ENCODE measurements at places on chromosomes 7 and 10. TPM values are rescaled to one million over a fixed set of nuclear protein-coding genes. Genes with fewer than 3 reads are reported as not detected.
A peak's percentile ranks its signal among the peaks of the same experiment; 100 is the strongest.

ZSCAN25 gene
- 16.8 TPM for total RNA-seq

NUDT13 gene
- total RNA-seq, result 2.7 TPM

ZNF804B gene
- not detected for total RNA-seq

TET1 gene
- 3.1 TPM for total RNA-seq

PCBD1 gene
- total RNA-seq, result 142 TPM

VSTM2A gene
- total RNA-seq, result 0.72 TPM

SUN1 gene
- 126 TPM for total RNA-seq

UTF1 gene
- total RNA-seq, result not detected

THNSL1 gene
- 7.4 TPM for total RNA-seq

PNLIPRP3 gene
- total RNA-seq, result not detected

TMEM176B gene
- total RNA-seq, result 304 TPM

UNCX gene
- total RNA-seq, result not detected

CUBN gene
- total RNA-seq, result 0.92 TPM

DPP6 gene
- total RNA-seq, result 0.35 TPM

DNA sequence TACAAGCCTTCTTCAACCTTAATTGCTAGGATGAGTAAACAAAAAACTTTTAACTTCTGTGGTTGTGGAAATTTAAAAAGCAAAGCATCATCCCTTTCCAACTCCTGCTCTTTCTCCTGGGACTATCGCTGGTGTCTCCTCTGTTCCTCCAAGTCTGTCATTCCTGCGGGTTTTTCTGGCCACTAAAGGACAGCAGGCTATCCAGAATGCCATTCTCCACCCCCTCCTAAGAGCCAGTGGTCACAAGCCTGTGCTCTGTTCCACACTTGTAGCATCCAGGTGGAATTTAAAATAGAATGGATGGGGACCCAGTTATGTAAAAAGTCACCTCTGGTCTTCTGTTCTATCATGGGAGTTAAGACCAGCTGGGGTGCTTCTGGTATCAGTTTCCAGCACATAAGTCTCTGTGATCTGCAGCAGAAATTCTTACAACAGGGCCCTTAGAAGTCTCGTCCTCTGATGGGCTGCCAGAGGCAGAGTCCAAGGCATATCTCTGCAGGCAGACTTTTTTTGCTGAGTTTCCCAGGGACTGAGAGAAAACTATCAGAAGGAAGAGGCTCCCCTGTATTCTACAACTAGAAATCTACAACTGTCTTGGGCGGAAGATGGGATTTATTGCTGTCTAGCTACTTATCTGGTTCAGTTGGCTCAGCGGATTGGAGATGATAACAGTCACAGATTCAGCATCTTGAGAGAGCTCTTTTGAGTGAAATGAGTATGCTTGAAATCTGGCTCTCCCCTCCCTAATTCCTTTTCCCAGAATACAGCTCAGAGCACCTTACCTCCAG, 5.1 kb upstream of the WNT16 start:
- DNase-seq, result no peak

- no peak for DNase-seq
Measured at GRCh38 chr10:3689871-3690510, 95.0 kb downstream of the KLF6 start.

DNA sequence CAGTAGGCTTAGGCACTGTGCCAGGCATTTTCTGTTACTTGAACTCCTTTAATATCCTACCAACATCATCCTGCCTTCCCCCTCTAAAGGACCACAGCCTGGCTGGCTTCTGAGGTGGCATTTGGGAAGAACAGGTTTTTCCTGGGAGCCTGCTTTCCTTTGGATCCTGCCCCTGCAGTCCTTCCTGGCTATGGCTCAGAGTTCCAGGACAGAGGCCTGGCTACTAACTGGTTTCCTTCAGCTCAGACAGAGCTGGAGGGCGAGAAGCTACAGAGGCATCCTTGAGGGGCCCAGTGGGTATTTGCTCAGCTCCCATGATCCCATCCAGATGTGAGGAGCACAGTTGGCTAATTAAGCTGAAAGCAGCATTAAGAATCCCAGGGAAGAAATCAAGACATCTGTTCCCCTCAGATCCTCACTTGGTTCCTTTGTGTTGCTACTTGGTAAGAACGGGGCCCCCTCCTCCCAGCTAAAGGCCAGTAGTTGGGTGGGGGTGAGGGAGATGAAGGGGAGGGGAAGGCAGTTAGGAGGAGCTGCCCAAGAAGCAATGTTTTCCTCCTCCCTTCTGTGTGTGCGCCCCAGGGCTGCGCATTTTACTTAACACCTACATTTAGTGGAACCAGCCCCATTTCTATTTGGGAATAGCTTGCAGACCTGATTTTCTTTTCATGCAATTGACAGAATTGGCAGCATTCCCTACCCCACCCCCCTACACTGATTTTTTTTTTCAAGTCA, 142.6 kb upstream of the SORCS3 start:
- DNase-seq, result no peak

- DNase-seq, result no peak
Measured at GRCh38 chr10:32621969-32622368, 176.0 kb downstream of the CCDC7 start.

- DNase-seq, result peak; percentile 20
Measured at GRCh38 chr7:68730194-68730593, 868.1 kb upstream of the AUTS2 start.

DNA sequence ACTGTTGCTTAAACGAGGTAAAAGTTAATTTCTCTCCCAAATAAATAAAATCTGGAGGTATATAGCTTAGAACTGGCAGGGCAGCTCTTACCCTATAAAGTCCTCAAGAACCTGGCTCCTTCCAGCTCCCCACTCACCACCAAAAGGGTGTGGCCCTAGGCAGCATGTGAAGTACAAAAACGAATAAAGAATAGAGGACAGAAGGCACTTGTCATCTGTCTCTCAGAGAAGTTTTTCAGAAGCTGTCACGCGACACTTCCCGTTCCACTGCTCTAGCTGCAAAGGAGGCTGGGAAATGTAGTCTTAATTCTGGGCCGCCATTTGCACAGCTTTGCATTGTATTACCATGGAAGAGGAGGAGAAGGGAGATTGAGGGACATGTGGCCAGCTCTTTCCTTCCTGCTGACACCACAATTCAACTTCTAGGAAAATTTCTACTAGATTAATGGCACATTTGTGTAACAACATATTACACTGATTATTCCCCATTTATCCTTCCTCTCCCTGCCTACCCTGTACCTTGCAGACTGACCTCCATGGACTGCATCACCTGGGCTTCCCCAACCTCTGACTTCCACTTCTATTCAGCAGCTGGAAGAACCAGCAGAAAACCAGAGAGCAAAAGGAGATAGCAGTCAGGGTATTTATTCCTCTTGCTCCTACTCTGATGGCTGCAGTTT, 62.2 kb downstream of the CCDC71L start:
- peak; percentile 67 for DNase-seq

DNA sequence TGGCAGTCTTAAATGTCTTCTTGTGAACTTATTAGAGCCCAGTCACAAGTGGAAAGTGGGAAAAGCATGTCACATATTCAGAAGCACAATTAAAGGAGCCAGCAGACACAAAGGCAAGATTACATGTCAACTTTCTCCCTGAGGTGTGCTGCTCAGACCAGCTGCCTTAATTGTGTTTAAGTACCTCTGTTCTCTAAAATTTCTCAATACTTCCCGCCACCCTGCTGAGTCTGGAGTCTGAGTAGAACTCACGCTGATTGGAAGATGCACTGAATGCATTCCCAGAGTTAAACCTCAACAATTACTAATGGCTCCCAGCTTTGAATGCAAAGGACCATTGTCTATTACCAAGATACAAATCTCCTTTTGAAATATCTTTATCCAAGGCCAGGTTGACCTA, 166.4 kb upstream of the COBL start:
- DNase-seq, result no peak

- no peak for DNase-seq
Measured at GRCh38 chr7:156662277-156662676, 21.7 kb downstream of the RNF32 start.

GRCh38 chr10:133442191-133442966, 11.4 kb upstream of the SCART1 start:
- peak; percentile 9 for DNase-seq

- DNase-seq, result no peak
Measured at GRCh38 chr7:127794136-127794535, 142.1 kb downstream of the SND1 start.

DNA sequence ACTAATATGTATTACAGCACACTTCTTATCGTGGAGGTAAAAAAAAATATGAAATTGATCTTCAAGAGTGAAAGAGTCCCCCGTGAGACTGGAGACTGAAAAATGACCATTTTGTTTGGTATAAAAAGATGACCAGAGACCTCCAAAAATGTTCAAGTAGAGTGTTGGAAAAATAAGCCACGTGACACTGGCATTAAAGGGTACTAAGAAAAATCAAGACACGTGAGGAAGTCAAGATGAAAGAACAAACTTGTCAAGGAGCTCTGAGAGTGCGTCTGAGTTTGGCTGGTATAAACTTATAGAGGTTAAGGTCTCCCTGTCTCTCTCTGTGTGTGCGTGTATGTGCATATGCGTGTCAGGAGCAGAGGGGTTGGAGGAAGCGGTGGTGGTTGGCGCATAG, 362.7 kb upstream of the COBL start:
- no peak for DNase-seq

DNA sequence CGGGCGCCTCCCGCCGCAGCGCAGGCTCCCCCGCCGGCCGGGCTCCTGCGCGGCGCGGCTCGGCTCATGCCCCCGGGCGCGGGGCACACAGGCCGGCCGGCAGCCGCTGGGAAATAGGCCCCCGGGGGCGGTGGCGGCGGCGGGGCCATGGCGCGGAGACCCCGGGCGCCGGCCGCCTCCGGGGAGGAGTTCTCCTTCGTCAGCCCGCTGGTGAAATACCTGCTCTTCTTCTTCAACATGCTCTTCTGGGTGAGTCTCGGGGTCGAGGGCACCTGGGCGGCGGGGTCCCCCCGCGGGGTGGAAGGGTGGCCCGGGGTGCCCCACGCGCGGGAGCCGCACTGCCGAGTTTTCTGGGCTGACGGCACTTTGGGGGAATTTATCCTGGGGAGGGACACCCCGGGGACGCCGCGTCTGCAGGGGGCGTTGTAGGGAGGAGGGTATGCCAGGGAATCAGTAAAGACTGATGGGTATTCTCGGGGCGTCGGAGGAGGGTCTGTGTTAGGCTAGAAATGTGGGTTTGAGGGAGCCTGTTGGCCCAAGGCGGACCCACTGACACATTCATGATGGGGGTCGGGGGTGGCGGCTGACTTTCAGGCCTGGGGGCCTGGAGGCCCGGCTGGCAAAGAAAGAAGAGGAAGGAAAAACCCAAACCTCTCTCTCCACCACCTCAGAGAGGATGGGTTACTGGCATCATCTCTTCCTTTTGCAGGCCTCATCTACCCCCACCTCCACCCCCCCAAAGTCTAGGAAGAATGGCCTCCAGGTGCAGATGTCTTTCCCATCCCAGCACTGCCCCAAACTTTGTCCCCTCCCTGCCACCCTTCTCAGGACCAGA, 544 bp downstream of the TSPAN33 start:
- DNase-seq, result no peak

- DNase-seq, result no peak
Measured at GRCh38 chr7:19143881-19144574, 1.2 kb downstream of the FERD3L start.

DNA sequence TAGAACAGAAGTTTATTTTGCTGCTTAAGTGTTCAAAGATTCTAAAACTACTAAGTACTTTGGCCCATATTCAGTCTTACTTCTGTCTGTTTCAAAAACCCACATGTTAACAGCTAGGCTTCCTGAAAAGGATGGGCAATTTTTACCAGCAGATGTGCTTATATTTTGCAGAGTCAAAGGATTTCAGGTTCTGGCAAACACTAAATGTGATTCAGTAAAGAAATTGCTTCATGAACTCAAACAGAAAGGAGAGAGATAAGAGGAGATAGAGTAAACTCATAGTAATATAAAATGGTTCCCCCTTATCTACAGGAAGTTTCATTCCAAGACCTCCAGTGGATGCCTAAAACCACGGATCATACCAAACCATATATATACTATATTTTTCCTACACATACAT, 248.5 kb downstream of the AGMO start:
- DNase-seq, result no peak

DNA sequence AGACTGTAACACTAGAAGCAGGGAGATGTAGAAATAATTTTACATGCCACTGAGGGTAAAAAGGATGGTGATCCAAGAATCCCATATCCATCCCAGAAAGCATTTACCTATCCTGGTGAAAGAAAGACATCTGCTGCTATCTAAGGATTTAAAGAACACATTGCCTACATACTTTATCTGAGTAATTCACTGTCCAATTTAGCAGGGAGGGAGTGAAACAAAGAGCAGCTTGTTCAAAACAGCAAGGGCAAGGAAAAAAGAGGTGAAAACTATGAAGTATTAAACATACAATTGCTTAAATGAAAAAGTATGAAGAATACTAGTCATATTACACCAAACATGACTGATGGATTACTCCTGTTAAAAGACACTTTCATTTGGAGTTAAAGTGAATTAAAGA, 206.2 kb downstream of the PPP1R9A start:
- DNase-seq, result no peak

DNA sequence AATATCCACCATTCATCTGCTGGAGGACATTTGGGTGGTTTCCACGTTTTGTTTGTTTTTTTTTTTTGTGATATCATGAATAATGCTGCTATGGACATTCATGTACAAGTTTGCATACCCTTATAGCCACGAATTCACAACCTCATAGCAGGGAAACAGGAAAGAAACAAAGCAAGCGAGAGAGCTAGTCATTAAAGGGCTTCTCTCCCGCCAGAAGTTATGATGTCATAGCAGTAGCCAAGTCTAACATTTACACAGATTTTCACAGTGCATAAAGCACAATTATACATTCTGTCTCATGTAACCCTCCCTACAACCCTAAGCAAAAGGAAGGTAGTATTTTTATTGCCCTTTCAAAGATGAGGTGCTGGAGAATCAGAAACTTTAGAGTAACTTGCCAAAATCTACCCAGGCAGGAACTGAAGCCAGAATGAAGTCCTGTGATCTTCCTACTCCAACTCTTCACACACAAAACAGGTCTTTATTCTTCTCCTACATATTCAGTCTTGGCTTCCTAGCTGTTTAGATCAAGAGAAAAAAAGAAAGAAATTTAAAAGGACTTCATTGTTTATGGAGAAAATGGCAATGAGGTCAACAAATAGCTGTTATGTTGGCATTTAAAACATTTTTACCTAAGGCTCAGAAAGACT, 33.9 kb upstream of the GPAM start:
- no peak for DNase-seq

- no peak for DNase-seq
Measured at GRCh38 chr10:124589491-124590041, 127.9 kb downstream of the LHPP start.

- no peak for DNase-seq
Measured at GRCh38 chr10:80772596-80772995, 234.9 kb downstream of the SH2D4B start.

GRCh38 chr7:97959046-97959445, 30.9 kb downstream of the OCM2 start:
- DNase-seq, result no peak

- peak; percentile 21 for DNase-seq
Measured at GRCh38 chr7:137626469-137627067, 220.2 kb downstream of the DGKI start.

DNA sequence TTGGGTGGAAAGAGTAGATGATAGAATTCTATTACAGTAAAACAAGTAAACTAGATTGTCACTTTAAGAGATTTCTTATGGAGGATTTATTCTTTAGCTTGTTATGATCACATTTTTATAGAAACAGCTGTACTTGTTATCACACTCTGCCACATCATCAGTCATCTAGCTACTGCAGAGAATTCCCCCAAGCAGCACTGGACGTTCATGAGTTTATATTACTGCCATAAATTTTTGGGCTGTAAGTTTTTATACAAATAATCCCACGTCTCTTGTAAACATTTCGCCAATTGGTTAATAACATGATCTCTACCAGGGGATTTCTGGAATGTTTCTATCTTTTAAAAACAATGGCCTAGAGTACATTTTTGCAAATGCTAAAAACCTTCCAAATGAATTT, 238.8 kb downstream of the POLR1F start:
- DNase-seq, result no peak

GRCh38 chr10:99531026-99531695, 1.6 kb upstream of the NKX2-3 start:
- DNase-seq, result no peak
